ENCODE measurements at places on chromosomes 1 and 21. TPM values are rescaled to one million over a fixed set of nuclear protein-coding genes. Genes with fewer than 3 reads are reported as not detected.
A peak's percentile ranks its signal among the peaks of the same experiment; 100 is the strongest.

- H3K36me3 ChIP-seq, result no peaks in the 10 kb centered on the region
- DNase-seq, result no peak
- H3K4me3 ChIP-seq, result no peak overlapping the region
Measured at GRCh38 chr21:46151261-46151988, 4.0 kb downstream of the FTCD start.

DNA sequence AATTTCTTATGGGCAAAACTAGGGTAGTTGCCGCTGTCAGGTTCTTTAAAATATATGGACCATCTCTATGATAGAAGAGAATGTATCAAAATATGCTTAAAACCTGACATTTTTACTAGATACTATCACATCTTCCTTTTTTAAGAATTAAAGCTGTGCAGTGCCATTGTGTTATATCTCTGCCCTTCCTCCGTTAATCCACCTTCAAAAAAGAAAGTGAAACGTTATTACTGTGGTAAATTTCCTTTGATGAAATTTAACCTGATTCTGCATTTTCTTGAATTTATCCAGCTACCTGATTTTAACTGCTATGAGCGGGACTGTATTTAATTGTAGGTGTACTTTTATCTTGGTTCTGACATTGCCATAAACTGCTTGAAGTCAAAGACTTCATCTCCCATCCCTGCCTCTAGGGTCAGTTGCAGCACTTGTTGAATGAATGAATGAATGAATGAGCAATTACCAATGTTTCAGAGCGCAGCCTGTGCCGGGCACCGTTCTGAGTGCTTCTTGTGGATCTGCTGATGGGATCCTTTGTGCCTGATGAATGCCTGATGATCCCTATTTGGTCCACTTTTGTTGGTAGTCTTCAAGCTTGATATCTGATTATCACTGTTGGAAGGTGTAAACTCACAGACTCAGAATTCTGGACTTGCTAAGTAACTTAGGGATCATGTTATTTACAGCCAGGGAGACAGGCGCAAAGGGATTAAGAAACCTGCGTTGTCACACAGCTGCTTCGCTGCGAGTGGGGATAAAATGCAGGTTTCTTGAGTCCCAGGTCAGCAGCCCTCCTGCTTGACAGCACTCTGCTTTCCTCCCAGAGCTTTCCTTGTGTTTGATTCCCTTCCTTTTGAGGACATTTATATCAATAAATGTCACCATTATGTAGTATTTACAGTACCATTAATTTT lies 30.1 kb downstream of the SMYD2 start:
- H3K27ac ChIP-seq, result no peak overlapping the region
- DNase-seq, result no peak
- peak overlapping the region; percentile 10 for H3K4me3 ChIP-seq
- peaks cover 4% of the 10 kb centered on the region for H3K36me3 ChIP-seq
- no peaks in the 10 kb centered on the region for H3K27me3 ChIP-seq
- H3K4me1 ChIP-seq, result peaks cover 30% of the 10 kb centered on the region

DNA sequence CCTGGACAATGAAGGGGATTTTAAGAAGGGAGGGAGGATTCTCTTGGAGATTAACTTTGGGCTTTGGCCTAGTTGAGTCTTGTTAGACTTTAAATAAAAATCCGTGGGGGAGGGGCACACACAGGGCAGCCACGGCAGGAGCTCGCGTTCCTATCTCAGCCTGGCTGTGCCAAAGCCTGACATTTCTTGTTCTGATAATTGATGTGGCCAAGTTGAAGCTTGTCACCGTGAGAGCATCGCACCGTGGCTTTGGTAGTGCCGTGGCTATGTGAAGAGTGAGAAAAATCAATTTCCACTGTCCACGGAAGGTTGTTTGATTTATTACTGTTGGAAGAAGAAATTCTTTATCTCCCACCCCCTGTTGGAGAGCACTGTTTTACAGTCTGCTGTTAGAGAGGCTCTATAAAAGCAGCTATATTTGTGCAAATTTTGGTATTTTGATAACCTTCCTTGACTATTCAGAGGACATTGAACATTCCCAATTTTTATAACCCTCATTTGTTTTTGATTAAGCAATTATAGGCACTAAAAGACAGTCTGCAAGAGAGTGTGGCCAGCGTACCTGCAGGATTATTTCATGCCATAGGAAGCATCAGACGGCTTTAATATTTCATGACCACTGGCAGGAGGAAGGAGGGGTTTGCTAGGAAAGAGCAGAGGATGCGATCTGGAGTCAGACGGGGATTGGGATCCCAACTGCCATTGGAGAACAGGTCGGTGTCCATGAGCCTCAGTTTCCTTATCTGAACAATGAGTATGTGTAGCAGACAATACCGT lies 160.7 kb downstream of the KAZN start:
- H3K27ac ChIP-seq, result no peak overlapping the region
- H3K4me3 ChIP-seq, result no peak overlapping the region
- H3K4me1 ChIP-seq, result no peaks in the 10 kb centered on the region
- H3K36me3 ChIP-seq, result no peaks in the 10 kb centered on the region

GRCh38 chr1:54239035-54239383 lies 39.0 kb downstream of the MRPL37 start:
- no peak overlapping the region for H3K4me3 ChIP-seq
- no peak overlapping the region for H3K27ac ChIP-seq
- no peak for DNase-seq
- no peaks in the 10 kb centered on the region for H3K27me3 ChIP-seq
- no peaks in the 10 kb centered on the region for H3K4me1 ChIP-seq
- peaks cover 20% of the 10 kb centered on the region for H3K36me3 ChIP-seq

- no peaks in the 10 kb centered on the region for H3K4me1 ChIP-seq
- DNase-seq, result no peak
- no peaks in the 10 kb centered on the region for H3K36me3 ChIP-seq
- no peak overlapping the region for H3K4me3 ChIP-seq
- H3K27me3 ChIP-seq, result peaks cover 21% of the 10 kb centered on the region
- no peak overlapping the region for H3K27ac ChIP-seq
Measured at GRCh38 chr1:44086692-44087474, 31.7 kb upstream of the KLF17 start.

DNA sequence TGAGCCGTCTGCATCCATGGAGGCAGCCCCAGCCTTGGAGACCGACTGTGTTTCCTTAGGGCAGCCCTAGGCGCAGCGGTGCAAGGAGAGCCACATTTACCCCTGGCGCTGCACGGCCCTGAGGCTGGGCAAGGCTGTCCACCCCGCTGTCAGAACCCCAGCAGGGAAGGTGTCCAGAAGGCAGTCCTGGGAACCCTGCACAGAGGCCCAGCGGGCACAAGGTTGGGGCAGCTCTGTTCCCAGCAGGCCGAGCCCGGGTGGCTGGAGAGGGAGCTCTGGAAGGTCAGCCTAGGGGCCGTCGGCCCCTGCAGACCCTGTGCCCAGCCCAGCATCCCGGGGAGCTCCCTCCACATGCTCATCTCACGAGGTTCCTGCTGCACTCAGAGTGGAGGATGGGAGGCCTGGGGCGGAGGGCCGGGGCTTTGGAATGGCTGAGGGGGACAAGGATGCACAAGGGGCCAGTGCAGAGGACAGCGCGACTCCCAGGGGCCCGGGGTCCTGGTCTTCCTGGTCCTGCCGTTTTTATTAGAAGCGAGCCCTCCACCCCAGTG lies 19.9 kb upstream of the SAMD11 start:
- H3K4me1 ChIP-seq, result peaks cover 6% of the 10 kb centered on the region
- no peak for DNase-seq
- no peaks in the 10 kb centered on the region for H3K36me3 ChIP-seq
- no peak overlapping the region for H3K27ac ChIP-seq

DNA sequence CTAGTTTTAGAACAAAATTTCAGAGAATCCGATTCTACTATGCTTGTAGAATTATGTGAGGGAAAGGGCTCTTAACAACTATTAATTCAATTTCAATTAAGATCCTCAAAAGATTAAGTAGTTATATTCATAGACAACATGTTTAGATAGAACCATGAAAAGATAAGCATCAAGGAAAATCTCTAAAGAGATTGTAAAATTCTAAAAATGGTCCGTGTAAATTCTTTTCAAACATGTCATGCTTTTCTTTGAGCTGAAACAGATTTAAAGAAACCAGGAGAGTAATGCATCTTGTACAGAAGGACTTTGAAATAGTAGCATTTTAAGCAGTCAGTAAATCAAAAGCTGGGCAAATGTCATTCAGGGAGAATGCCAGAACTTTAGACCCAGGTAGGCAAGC lies 1080.6 kb upstream of the B3GALT2 start:
- H3K36me3 ChIP-seq, result peaks cover 7% of the 10 kb centered on the region
- no peak overlapping the region for H3K4me3 ChIP-seq
- no peak overlapping the region for H3K27ac ChIP-seq
- no peaks in the 10 kb centered on the region for H3K27me3 ChIP-seq

GPR61 gene
- 0.31 TPM for total RNA-seq

DNA sequence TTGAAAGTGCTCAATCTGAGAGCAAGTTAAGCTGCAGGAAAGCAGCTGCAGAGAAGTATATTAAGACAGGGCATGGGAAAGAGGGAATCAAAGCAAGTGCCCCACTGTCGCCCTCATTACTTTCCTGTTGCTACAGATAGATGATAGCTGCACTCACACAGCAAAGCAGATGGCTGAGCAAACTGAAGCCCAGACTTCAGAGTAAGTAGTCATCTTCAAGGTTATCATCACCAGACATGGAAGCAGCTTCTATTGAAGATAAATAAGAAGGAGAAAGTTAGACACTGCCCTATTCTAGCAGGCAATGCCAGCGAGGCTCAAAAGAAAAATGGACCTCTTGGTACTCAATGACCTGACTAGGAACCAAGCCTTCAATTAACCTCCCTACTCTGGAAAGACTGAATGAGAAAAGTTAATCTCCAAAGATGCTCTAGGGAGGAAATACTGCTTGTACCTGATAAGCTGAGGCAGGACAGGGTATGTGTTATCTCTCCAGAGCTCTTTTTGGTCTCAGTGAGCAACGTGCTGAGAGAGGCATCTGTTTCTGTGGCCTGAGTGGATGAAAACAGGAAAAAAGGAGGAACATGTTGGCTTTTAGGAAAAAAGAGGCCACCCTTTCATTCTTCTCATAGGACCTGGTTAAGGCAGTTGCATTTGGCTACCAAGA lies 11.1 kb upstream of the MRPL9 start:
- peaks cover 15% of the 10 kb centered on the region for H3K36me3 ChIP-seq
- no peak overlapping the region for H3K27ac ChIP-seq
- H3K4me3 ChIP-seq, result no peak overlapping the region
- H3K4me1 ChIP-seq, result no peaks in the 10 kb centered on the region
- no peak for DNase-seq
- no peaks in the 10 kb centered on the region for H3K27me3 ChIP-seq

TRMT1L gene
- total RNA-seq, result 26.6 TPM

DNA sequence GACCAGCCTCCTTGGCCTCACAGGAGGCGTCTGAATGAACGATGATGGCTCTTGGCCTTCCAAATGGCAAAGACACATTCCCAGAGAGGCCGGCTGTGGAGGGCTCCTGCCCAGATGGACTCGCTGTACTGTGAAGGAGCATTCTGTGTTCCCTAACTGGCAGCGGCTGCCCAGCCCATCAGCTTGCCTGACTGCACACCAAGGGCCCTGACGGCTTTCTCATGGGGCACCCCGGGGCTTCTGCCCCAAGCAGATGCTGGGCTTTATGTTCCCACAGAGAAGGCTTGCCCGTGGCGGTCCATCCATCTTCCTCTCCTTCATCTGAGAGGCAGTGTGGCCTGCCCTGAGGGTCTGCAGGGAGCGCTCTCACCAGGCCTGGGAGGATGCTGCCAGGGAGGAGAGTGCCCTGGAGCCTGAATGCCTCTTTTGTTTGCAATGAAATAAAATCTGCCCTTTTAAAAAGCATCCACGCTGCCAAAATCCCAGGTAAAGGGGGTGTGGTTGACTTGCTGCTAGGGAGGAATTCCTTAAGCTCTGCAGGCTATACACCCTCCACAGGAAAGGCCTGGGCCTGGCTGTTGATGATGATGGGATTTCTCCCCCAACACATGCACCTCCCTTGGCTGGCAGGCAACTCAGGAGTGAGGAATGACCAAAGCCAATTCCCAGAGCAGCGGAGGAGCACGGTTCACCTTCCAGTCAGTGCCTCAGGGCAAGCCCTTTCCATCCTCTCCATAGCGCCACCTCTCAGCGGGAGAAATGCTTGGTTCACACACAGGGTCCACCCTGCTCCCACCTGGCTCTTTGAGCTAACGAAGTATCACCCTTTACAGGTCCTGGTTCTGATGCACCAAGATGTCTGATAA lies 84.6 kb upstream of the SSX2IP start:
- no peak for DNase-seq
- peaks cover 4% of the 10 kb centered on the region for H3K4me1 ChIP-seq

OR2L13 gene
- total RNA-seq, result not detected

GRCh38 chr1:58162952-58163550 lies 383.5 kb downstream of the OMA1 start:
- no peak overlapping the region for H3K27ac ChIP-seq
- H3K27me3 ChIP-seq, result no peaks in the 10 kb centered on the region
- DNase-seq, result peak; percentile 38
- no peak overlapping the region for H3K4me3 ChIP-seq

DNA sequence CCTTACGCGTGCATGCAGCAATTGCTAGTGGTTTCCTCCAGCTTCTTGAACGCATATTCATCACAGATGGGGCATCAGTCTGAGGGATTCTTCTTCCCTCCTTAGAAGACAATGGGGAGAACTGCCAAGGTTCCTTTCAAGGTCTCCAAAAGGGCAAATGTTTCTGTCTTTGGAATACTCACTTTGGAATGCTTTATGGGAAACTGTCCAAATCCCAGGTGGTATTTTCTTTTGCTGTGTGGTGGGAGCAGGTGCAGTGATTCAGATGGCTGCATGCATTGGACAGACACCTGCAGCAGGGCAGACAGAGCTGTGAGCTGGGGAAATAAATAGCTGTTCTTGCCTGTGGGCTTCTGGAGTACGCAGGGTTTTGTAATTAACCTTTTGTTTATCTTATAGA lies 40.5 kb downstream of the URB2 start:
- no peak overlapping the region for H3K27ac ChIP-seq
- H3K4me1 ChIP-seq, result peaks cover 6% of the 10 kb centered on the region
- no peak overlapping the region for H3K4me3 ChIP-seq
- no peaks in the 10 kb centered on the region for H3K27me3 ChIP-seq

DDI2 gene
- total RNA-seq, result 19.6 TPM

DNA sequence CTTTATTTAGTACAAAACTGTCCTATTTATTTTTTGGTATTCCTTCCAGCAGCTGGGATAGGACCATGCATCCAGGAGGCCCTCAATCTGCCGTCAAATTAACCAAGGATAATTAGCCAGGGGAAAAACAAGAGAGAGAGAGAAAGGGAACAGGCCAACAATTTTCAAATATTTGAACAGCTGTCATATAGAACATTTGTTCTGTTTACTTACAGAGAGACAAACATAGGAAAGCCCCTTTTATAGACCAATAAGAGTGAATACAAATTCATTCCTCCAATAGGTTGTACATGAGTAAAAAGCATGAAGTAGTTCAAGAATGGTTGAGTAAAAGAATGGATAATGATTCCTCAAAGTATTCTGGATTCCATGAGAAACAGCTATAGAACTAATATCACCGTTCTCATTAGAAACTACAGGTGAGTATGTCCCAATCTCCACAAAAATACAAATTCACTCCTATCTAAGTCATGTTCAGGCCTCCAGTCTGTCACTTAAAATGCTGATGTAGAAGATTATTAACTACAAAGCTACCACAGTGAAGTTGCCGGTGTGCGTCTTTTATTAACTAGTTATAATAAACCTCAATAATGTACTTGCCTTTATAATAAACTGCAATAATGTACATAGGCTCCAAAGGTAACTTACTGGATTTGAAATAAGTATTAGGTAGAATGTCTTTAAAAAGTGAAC lies 64.8 kb upstream of the GNG4 start:
- DNase-seq, result no peak
- H3K4me3 ChIP-seq, result no peak overlapping the region
- H3K36me3 ChIP-seq, result peaks cover 14% of the 10 kb centered on the region
- H3K27me3 ChIP-seq, result no peaks in the 10 kb centered on the region

- no peak overlapping the region for H3K4me3 ChIP-seq
- DNase-seq, result no peak
- H3K36me3 ChIP-seq, result no peaks in the 10 kb centered on the region
- H3K27me3 ChIP-seq, result no peaks in the 10 kb centered on the region
- H3K4me1 ChIP-seq, result no peaks in the 10 kb centered on the region
Measured at GRCh38 chr1:187624812-187625545, 796.2 kb downstream of the PLA2G4A start.
